CMK (cell line): ENCODE measurements at places on chromosomes 3 and 15.

GRCh38 chr15:93703092-93703739 lies 528.1 kb upstream of the MCTP2 start:
- no peak for DNase-seq

DNA sequence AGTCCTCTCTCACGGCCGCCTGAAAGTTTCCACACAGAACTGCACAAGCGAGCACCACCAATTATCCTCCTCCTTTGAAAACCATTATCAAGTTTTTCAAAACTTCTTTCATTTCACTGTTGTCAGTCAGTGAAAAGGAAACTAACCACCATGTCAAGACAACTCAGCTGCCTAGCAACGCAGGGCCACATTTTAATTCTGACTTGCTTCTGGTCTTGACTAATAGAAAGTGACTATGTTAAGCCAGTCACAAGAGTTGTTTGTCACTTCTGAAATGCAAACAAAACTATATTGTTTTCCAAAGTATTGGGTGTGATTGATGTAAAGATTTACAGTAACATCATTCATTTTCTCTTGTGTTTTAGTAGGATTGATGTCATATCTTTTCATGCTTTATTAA lies 612.8 kb upstream of the AGTR1 start:
- no peak for DNase-seq

DNA sequence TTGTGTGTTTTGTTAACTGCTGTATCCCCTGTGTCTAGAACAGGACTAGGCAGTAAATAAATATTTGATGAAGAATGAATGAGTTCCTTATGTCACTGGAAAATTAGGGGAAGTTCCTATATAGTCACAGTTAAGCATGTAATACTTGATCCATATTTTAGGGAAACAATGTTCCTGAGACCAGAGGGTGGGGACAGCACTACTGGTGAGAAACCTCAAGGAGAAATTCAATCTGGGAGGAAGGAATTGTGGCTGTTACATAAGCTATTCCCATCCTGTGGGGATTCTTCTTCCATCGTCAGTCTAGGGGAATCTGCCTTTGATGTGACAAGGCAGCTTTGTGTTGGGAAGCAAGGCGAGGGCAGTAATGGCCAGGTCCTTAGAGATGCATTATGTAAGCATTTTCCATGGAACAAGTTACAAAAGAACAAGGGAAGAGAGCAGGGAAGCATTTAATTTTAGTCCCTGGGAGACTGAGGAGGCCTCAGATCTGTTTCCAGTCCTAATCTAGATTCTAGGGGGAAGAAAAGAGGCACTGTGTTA lies 219.3 kb upstream of the TTC14 start:
- DNase-seq: no peak

DNA sequence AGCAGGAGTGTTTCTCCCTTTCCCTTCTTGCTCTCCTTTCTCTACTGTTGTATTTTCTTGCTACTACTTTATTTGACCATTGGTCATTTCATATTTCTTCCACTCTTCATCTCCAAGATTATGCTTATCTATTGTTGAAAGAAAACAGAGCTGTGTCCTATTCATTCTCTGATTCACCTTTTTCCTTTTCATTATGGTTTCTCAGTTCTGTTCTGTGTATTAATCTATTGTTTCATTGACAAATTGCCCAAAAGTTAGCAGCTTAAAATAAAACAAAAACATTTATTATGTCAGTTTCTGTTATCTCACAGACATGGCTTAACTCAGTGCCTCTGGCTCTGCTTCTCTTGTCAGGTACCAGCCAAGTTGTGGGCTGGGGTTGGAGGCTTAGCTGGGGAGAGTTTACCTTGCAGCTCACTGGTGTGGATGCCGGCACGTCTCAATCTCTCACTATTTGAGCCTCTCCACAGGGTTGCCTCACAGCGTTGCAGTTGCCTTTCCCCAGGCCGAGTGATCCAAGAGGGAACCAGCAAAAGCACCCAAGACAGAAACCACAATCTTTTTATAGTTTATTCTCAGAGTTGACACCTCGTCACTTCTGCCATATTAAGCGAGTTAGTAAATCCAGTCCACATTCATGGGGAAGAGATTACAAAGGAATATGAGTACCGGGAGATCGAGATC lies 36.9 kb upstream of the FILIP1L start:
- no peak for DNase-seq

DNA sequence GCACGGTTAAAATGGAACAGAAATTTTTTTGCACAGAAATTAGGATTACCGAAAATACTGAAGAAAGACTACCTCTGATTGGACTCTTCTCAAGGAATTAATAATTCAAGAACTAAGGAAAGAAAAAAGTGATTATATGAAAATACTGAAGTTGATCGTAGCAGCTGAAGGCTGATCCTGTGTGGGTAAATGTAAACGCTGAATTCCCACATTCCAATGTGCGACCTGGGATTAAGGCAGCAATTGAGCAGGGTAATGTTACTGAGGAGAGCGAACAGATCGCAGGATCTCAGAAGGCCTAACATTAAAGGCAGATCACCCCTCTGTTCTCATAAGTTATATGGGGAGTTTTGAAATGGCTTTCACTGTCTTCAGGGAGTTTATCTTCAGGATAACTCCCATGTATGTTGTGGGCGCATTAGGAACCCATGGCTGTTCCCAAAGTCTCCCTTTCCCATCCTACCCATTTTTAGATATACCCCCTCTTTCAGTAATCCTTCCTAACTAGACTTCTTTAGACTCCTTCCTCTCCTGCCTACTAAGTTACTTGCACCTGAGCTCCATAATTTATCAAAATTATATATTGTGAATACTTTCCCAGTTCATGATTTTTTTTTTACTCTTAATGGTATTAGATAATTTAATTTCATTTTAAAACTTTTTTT lies 1.0 kb upstream of the UBL7 start:
- DNase-seq: no peak

DNA sequence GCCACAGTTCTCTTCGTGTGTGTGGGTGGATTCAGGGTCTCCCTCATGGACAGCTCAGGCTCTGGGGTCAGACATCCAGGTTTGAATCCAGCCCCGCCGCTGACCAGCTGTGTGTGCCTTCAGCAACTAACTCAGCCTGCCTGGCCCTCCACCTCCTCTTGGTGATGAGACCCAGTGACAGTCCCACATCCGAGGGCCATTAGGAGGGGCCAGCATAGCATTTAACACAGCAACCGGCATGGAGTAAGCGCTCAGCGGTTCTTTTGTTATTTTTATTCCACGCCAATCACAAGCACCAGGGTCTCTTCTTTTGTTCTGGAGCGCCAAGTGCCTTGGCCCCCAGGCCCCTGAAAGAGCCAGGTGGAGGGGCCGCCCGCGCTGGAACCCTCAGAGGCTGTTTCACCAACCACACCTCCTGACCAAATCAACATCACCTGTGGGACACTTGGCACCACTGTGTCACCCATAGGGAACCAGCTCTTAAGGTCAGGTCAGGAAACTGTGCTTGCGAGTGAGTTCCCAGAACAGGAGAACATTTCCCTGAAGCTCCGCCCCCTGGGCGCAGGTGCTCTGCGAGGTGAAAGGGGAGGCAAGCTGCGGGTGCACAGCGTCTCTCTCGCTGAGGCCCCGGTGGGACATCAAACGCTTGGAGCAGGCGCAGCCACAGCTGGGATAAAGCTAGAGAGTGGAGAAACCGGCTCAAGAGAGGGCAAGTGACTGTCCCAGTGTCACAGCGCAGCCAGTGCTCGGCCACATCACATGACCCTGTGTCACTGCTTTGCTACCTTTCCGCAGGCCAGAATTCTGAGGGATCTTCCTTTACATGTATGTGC lies 311.3 kb downstream of the UACA start:
- DNase-seq: no peak

DNA sequence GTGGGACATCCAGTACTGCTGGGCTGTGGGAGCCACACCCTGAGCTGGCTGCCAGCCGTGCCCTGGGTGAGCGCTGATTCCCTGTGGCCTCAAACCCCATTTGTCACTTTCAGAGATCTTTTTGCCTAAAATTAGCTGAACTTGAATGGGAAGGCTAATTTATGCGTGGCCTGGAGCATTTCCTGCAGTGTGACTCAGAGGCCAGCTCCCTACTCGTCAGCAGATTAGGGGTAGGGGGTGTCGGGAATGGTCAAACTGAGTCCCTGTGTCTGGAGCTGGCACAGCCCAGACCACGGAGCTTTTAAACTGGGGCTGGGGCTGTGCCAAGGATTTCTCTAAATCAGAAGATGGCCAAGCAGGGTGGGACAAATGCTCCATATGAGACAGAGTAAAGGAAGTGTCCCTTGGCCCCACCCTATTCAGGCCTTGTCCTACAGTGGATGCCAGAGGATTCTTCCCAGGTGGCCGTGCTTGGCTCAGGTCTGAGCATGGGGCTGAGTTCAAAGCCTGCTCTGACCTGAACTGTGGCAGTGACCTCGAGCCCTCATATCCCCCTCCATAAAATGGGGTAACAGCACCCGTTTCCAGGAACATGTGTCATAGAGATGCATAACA lies 59.7 kb downstream of the ATP2B2 start:
- DNase-seq: no peak

- DNase-seq: no peak
These were observed 4.6 kb downstream of the FBXL22 start for GRCh38 chr15:63601704-63602185.

- no peak for DNase-seq
These were observed 16.1 kb upstream of the CACNA1D start for GRCh38 chr3:53478166-53478830.

GRCh38 chr3:57935539-57935938 lies 72.7 kb upstream of the FLNB start:
- peak; percentile 36 for DNase-seq

- DNase-seq: no peak
These were observed 142.2 kb upstream of the MRPS22 start for GRCh38 chr3:139201446-139202225.

GRCh38 chr3:45204136-45204535 lies 22.0 kb downstream of the TMEM158 start:
- DNase-seq: no peak

- peak; percentile 8 for DNase-seq
These were observed 58.1 kb downstream of the RSRC1 start for GRCh38 chr3:158167737-158168557.

DNA sequence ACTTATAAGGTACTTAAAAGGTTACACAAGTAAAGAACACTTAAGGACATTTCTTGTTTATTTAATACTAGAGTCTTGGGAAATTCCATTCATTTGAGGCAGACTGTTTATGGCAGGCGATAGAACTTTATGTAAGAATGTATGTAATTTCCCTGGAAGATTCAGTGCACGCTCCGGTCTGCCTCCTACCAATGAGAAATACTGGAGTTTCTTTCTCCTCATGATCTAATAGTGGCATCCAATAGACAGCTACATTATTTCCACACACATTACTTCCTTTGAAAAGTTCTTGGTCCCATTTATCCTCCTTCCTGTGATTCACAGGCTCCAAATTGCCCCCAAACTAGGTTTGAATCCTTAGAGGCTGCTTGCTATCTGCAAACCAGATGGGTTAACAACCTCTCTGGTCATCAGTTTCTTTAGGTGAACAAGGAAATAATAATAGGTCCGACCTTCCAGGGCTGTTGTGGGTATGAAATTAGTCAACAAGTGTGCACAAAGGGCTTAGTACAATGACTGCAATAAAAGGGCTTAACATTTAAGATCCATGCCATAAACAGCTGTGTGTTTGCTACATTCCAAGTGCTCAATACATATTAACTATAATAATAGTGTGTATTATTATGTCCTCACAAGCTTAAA lies 30.7 kb downstream of the EIF4E3 start:
- DNase-seq: no peak

DNA sequence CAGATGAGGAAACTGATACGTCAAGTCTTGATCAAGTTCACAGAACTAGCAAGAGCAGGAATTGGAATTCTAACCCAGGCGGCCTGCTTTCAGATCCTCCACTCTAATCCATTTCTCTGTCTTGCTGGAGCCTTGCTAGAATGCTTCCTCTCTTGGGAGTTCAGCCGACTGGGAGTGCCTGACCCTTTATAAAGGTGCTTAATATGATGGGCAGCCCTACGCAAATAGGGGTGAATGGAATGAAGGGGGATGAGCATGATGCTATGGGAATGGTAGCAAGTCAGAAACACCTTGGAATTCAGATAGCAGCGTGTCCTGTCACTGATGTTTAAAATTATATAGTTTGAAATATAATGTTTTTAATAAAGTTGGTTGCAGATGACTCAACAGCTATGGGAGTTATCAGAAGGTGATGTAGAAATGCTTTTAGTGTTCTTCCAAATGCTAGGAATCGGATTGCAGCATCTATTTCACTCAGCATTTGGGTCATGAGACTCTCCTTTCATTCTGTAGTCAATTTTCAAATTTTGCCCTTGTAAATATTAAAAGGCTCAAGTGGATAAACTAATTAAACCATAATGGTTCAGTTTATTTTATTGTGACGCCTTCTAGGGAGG lies 150.7 kb downstream of the FNDC3B start:
- no peak for DNase-seq
